ENCODE measurements at places on chromosomes 7 and 10. TPM values are rescaled to one million over a fixed set of nuclear protein-coding genes. Genes with fewer than 3 reads are reported as not detected.

PRLHR gene
- not detected for total RNA-seq

PLPP4 gene
- 14.4 TPM for total RNA-seq

SLC26A5 gene
- 0.42 TPM for total RNA-seq

PPIF gene
- total RNA-seq, result 44.1 TPM

CYP3A4 gene
- total RNA-seq, result not detected

- H3K4me1 ChIP-seq, result peaks cover 5% of the 10 kb centered on the region
- no peaks in the 10 kb centered on the region for H3K36me3 ChIP-seq
- H3K27ac ChIP-seq, result no peak overlapping the region
- DNase-seq, result no peak
- H3K27me3 ChIP-seq, result no peaks in the 10 kb centered on the region
Observed at GRCh38 chr7:114218283-114218682, 196.3 kb upstream of the FOXP2 start.

GRCh38 chr10:132129431-132129830 is 57.3 kb upstream of the DPYSL4 start:
- H3K27ac ChIP-seq, result no peak overlapping the region
- H3K4me3 ChIP-seq, result no peak overlapping the region
- H3K27me3 ChIP-seq, result no peaks in the 10 kb centered on the region
- no peaks in the 10 kb centered on the region for H3K36me3 ChIP-seq
- DNase-seq, result no peak

DNA sequence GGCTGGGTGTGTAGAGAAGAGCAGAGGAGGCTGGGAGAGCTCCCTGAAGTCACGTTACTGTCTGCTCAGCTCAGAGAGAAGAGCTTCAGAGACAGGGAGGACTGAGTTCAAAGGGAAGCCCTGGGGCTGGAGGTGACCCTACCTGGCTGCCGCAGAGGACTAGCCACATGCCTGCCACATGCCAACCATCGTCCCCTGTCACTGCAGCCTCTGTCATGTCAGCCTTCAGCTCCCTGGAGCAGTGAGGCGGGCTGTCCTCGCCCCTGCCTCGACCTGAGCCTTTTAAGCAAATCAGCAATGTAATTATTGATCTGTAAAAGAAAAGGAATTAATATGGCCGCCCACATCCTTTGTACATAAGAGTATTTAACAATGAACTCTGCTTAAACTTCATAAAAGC is 89.3 kb upstream of the RET start:
- no peaks in the 10 kb centered on the region for H3K27me3 ChIP-seq
- DNase-seq, result no peak
- no peaks in the 10 kb centered on the region for H3K36me3 ChIP-seq
- H3K27ac ChIP-seq, result no peak overlapping the region
- H3K4me3 ChIP-seq, result no peak overlapping the region

Measured in endodermal cell (in vitro differentiated cells).